ENCODE measurements at places on chromosomes 11 and 22.

GRCh38 chr11:115676768-115677167 lies 172.6 kb upstream of the CADM1 start:
- DNase-seq, result no peak

DNA sequence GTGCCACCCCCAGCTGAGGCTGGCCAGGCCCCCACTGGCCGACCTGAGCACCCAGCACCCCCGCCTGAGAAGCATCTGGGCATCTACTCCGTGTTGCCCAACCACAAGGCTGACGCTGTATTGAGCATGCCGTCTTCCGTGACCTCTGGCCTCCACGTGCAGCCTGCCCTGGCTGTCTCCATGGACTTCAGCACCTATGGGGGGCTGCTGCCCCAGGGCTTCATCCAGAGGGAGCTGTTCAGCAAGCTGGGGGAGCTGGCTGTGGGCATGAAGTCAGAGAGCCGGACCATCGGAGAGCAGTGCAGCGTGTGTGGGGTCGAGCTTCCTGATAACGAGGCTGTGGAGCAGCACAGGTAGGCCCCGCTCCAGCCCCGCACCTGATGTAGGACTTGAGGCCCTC lies 4.7 kb downstream of the ZBTB16 start:
- DNase-seq, result no peak

GRCh38 chr22:17375914-17376614 lies 6.8 kb downstream of the CECR2 start:
- DNase-seq, result no peak

GRCh38 chr22:46754110-46754799 lies 8.2 kb upstream of the TBC1D22A start:
- peak; percentile 97 for DNase-seq

GRCh38 chr22:26164174-26164573 lies 5.1 kb upstream of the SEZ6L start:
- DNase-seq, result no peak

DNA sequence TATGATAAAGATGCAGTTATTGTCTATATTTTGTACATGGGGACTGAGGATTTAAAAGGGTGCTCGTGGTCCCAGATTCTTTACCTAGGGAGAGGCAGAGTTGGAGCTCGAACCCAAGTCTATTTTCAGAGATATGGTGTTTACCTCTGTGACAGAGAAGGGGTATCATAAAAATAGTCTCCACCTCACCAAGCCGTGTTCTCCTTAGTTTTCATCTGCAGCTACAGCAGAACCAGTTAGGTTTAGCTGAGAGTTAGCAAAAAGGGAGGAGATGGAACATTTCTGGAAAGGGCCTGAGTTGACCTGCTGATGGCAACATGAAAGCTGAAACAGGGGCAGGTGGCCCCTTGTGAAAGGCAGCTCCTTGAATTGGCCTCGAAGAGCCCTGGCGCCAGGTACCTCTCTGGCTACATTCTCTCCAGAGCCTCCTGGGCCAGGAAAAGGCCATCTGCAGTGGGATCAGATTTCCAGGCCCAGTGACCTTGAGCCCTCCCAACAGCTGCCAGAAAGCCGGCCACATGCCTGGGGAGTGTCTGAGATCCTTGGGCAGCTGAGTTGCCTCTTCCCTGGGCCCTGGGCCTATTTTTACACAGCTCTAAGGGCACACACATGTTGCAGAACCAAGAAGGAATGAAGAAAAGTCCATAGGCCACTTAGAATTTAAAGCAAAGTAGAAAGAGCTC lies 136.6 kb downstream of the NAV2 start:
- DNase-seq, result no peak

GRCh38 chr11:12998336-12998735 lies 10.8 kb upstream of the RASSF10 start:
- no peak for DNase-seq

DNA sequence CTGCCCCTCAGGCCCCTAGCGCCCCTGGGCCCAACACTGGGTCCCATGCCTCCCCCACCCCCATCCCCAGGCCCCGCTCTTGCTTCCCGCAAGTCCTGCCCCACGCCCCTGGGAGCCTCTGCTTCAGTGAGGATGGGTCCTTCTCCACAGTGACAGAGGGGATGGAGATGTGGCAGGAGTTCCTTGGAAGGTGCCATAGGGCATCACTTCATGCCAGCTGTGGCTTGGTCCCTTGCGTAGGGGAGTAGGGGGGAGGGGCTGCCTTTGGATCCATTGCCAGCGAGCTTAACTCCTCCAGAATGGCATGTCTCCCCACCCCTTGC lies 9.5 kb upstream of the TBC1D22A start:
- no peak for DNase-seq

GRCh38 chr11:33940538-33940815 lies 48.6 kb upstream of the LMO2 start:
- no peak for DNase-seq

- DNase-seq, result peak; percentile 42
Measured at GRCh38 chr11:34416766-34417165, 22.0 kb upstream of the CAT start.

- no peak for DNase-seq
Measured at GRCh38 chr11:102840018-102840417, 3.4 kb downstream of the MMP3 start.

DNA sequence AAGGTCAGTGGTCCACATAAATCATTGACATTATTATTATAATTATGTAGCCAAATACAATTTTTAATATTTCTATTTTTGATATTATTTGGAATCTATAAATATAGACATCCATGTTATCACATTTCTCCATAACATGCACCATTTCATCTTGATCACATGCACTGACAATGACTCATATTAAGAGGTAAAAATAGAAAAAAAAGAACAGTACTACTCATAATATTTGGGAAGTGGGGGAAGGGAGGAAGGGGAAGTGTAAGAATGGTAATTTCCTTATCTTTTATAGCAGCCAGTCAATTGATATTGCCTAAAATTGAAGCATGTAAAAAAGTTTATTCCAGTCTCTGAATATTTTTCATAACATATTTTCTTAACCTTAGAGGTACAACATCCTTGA lies 72.3 kb downstream of the ADM start:
- DNase-seq, result peak; percentile 79

DNA sequence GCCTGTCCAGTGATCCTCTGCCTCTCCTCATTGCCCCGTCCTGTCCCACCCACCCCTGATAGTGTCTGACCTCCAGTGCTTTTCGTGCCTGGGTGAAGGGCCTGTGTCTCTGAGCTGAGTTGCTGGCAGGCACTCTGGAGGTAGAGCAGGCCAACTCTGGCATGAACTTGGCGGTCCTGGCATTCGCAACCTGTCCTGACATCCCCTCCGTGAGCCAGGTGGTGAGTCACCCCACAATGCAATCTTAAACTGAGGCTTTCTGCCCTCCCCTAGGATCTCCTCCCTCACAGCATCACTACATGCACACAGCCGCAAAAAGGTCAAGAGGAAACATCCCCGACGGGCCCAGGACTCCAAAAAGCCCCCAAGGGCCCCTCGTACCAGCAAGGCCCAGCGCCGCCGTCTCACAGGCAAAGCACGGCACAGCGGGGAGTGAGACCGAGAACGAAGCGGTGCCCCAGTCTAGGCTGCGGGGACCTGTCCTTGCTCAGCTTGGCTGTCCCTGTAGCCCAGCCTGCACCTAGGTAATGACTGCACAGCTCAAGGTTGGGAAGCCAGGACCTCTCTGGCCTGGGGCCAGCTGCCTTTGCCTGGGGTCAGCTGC lies 4.9 kb downstream of the NOL12 start:
- no peak for DNase-seq

- peak; percentile 94 for DNase-seq
Measured at GRCh38 chr22:30262917-30263741, 3.5 kb downstream of the OSM start.

GRCh38 chr11:43943372-43943930 lies 1.0 kb downstream of the C11orf96 start:
- no peak for DNase-seq

- no peak for DNase-seq
Measured at GRCh38 chr11:43987384-43988039, 45.1 kb downstream of the C11orf96 start.

GRCh38 chr11:67372993-67373647 lies at the start of gene CLCF1:
Gene CLCF1 (minus strand): TSS chr11:67373598. CDS start chr11:67373539, 59 bp downstream.
- peak; percentile 59 for DNase-seq

DNA sequence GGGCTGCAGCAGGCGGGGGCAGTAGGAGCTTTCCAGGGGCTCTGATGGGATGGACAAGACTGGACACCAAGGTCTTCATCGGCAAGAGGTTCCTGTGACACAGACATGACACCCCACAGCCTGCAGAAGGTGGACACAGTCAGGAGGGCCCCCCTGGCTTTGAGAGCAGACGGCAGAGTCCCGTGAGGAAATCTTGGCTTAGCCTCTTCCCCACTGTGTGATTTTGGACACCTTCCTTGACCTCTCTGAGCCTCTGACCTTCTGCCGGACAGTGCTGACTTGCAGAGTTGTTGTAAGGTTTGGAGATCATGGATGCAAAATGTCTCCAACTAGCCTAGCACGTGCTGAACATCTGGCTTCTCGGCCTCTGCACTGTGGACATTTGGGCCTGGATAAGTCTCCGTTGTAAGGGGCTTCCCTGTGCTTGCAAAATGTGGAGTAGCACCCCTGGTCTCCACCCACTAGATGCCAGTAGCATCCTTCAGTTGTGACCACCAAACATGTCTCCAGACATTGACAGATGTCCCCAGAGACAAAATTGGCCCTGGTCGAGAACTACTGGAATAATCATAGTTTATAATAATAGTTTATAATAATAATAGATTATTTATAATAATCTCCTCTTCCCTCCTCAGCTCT lies 54.6 kb downstream of the MCM5 start:
- DNase-seq, result no peak

DNA sequence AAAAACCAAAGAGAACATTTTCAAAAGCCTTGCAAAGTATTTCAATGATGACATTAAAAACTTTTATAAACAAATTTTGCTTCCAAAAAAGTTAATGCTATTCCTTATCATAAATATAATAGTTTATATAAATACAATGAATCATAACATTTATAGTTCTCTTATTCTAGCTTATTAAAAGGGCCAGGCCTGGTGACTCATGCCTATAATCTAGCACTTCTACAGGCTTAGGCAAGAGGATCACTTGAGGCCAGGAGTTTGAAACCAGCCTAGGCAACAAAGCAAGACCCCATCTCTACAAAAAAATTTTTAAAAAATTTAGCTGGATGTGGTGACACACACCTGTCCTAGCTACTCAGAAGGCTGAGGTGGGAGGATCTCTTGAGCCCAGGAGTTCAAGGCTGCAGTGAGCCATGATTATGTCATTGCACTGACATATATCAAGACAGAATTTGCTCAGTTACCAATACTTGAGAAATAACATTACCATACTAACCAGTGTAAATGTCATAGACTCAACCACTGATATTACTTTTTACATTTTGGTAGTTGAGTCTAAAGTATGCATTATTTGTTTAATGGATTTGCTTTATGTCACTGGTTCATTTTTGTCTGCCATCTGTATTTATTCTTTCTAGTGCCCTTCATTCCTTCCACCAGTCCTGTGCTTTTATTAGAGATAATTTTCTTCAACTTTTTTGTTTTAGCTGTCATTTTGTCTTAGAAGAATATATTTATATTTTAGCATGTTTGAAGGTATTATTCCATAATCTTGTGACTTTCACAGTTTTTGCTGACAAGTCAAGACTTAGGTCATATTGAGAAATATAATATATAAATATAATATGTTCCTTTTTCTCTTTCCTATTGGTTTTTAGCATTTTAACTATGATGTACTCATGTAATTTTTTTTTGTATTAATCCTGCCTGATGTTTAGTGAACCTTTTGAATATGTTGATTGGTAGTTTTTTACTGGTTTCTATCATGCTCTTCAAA lies 56.2 kb downstream of the CYP2R1 start:
- DNase-seq, result peak; percentile 7

GRCh38 chr11:76200006-76200940 lies 6.0 kb downstream of the WNT11 start:
- DNase-seq, result no peak

GRCh38 chr11:61132646-61133045 lies 28.6 kb downstream of the VPS37C start:
- DNase-seq, result no peak

DNA sequence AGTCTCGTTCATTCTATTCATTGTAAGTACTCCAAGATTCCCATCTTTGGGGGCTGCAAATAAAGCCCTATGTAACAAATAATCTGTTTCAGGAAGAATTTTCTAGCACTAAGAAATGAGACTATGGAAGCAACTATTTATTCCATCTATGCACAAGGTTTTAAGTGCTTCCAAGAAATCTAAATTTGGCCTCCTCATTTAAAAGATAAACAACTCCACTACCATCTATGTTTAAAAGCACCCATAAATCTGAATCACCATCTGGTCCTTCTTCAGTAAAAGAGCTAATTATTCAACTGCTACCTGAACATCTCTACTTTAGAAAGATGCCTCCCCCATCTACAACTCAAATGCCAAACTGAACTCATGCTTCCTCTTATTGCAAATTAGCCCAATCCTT lies 547.3 kb upstream of the LRRC4C start:
- no peak for DNase-seq

- DNase-seq, result no peak
Measured at GRCh38 chr11:35815556-35816315, 128.1 kb upstream of the LDLRAD3 start.

DNA sequence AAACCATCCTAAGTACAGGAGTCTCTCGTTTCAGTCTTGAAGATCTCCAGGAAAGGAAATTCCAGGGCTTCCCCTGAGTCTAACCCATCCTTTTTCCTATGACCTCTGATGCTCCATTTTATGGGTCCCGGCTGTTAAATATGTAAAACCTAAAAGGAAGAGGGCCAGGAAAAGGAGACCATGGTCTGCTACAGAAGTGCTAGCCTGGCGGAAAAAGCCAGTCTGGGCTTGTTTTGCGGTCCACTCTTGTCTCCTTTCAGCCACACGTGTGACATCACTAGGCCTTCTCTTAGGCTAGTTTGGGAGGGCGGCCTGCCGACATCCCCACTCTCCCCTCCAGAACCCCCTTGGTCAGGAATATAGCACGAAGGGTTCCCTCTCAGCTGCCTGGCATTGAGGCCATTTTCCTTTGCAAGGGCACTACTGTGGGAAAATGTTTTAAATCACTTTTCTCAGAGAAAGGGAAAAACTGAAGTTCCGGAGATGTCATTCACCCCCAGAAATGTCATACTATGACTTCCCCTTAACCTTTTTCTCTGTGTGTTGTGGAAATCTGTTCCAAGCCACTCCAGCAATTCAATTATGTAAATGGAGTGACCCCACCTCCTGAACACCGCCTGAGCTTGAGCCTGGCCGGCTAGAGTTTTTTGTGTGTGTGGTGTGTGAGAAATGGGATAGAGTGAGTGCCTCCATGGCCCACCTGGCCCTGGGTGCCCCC lies 86.9 kb downstream of the UBASH3B start:
- peak; percentile 53 for DNase-seq

DNA sequence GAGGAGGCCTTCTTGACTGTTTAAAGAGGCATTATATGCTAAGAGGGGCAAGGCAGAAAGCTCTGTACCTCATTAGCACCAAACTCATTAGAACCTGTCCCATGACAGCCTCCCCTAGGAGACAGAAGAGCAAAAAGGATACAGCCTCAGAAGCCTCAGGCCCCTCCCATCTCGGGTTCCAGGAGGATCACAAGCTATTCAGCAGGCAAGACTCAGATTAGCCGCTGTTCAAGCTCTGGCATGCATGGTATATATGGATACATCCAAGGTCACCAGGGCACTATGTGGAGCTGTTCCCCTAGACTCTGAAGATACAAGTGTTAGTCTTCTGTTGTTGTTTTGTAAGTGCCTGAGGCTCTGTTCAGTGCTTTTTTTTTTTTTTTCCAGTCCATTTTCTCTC lies 32.1 kb downstream of the ATXN10 start:
- no peak for DNase-seq
